ENCODE measurements at places on chromosomes 7 and 10.

GRCh38 chr10:122265896-122266295, 5.2 kb upstream of the BTBD16 start:
- DNase-seq, result no peak

DNA sequence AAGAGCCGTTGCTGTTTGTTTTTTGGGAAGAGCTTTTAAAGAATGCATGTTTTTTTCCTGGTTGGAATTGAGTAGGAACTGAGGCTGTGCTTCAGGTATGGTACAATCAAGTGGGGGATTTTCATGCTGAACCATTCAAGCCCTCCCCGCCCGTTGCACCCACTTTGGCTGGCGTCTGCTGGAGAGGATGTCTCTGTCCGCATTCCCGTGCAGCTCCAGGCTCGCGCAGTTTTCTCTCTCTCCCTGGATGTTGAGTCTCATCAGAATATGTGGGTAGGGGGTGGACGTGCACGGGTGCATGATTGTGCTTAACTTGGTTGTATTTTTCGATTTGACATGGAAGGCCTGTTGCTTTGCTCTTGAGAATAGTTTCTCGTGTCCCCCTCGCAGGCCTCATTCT, 31.6 kb downstream of the PFKFB3 start:
- DNase-seq, result no peak

- DNase-seq, result no peak
These were observed 162.2 kb downstream of the IMMP2L start for GRCh38 chr7:111400088-111400487.

DNA sequence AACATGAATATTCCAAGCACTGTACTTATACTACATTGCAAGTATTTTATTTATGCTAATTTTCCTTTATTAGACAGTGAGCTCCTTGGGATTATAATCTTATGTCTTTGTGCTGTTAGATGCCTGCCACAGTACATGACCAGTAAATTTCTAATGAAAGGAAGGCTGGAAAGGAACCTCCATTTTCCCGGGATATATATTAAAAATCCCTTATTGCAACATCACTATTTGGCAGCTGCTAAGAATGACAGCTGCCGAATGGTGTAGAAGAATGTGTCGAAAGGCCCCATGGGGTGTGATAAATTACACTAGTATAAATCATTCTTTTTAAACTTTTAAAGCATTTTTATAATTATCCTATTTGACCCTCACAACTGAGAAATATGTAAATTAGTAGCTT, 59.1 kb downstream of the TFAM start:
- no peak for DNase-seq

DNA sequence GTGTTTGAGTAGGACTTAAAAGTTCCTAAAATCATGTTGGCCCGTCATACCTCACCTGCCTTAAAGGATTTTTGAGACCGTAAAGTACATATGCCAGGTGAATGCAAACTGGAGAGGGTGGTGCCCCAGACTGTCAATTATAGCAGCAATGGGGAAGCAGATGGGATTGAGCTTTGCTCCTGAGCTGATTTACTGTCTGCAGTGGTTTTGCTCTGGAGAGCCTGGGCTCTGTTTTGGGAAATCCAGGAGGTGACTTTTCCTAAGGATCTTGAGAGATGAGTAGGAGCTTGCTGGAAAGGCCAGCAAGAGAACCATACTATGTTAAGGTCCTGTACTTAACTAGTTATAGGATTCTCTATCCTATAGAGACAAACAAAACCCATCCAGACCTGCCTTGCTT, 43.0 kb downstream of the COL13A1 start:
- DNase-seq, result no peak

DNA sequence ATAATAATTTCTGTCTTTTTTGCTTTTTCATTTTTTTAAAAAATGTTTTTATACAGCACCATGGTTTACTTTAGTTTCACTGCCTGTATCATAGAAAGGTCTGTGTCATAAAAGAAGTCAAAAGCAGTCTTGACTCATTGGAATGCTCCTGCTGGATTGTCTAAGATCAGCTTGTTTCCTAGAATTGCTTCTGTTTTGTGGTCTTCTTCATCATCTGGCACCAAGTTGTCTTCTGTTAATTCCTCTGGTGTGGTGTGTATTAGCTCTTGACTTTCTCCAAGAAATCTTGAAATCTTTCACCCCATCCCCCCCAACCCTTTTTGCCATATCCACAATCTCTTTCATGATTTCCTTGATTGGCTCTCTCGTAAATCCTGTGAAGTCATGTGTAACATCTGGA, 250.3 kb upstream of the CXCL12 start:
- DNase-seq, result no peak

GRCh38 chr7:137950263-137950621, 51.6 kb downstream of the CREB3L2 start:
- no peak for DNase-seq

DNA sequence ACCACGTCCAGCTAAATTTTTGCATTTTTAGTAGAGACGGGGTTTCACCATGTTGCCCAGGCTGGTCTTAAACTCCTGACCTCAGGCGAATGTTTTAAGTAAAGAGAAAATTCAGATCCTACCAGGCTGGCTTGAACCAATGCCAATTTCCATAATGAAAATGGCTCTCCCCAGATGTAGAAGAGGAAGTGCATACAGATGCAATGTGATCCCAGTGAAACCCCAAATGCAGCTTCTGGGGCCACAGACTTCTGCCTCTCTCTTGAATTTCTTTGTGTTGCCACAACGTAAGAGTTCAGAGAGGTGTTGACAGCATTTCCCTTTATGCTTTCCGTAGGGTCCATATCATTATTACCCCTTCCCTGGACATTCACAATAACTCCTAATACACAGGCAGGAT, 29.6 kb upstream of the GOT1 start:
- no peak for DNase-seq

DNA sequence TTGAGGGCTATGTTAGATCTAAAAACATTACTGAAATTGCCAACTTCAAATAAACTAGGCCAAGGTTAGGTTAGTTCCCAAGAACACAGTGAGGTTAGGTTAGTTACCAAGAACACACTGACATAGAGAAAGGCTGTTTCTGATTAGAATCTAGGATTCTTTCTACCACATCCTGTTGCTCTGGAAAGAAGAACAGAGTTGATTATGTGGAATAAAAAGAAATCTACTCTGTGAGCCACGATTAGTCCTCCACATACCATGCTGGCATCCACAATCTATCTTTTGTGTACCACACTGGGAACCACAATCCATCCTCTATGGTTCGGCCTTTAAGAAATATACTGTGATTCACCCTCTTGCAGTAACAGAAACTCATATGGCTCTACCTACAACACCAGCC, 91.4 kb downstream of the LRRTM3 start:
- no peak for DNase-seq

- DNase-seq, result peak; percentile 68
These were observed 625 bp downstream of the IPMK start for GRCh38 chr10:58266826-58267712.

- no peak for DNase-seq
These were observed 25.1 kb downstream of the PRKAG2 start for GRCh38 chr7:151851782-151852181.

GRCh38 chr7:94400022-94400421, 5.3 kb downstream of the COL1A2 start:
- DNase-seq, result no peak

DNA sequence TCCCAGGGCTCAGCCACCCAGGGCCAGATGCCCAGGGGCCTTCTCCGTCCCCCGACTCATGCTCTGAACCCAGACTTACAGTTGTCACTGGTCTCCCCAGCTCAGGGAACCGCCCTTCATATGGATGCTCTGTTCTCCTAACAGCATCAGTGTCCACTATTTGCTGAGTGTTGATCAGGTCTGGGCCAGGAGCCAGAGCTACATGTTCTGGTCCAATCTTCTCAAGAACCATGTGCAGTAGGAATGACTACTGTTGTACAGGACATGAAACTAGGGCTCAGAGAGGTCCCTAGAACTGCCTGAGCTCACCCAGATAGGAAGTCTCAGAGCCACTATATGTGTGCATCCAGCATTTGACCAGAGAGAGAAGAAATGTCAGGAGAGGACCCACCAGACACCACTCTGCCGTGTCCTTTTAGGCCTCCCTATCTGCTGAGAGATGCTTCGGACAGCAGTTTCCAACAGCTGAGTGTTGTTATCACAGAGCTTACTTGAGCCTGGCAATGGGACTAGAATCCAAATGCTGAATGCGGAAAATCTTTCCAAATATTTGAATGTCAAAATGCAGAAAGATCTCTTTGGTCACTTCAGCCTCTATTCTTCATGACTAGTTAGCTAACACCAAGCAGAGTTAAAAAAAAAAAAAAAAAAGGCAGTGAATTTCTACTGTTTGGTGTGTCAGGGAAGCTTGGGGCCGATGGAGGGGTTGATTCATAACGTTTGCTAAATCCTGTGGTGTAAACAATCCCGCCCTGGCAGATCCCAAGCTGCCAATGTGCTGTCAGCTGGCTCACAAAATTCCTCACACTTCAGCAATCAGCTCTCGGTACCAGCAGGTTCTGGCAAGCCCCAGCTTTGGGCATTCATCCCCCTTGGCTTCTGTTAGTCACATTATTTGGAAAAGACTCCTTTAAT, 246.1 kb downstream of the TNS3 start:
- no peak for DNase-seq

- no peak for DNase-seq
These were observed 339.9 kb upstream of the PODXL start for GRCh38 chr7:131896165-131896863.

GRCh38 chr7:116510795-116511194, 11.3 kb downstream of the CAV2 start:
- no peak for DNase-seq

GRCh38 chr10:24642921-24643678, 80.6 kb downstream of the ARHGAP21 start:
- peak; percentile 56 for DNase-seq

DNA sequence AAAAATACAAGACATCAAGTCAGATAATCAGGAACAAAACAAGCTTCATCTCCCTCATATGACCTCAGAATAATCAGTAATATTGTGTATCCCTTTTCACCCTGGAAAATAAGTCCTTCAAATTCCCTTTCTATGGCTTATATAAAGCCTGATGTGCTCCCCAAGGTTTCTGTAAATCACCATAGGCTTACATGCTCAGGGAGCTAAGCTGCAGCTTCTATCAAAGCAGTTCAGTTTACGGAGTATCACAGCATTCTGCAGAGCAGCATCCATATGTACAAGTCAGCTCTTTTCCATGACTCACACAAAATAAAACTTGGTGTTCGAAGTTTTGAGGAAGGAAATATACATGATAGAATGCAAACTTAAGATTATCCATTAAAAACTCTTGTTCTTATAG, 225.6 kb downstream of the LRRTM3 start:
- no peak for DNase-seq

DNA sequence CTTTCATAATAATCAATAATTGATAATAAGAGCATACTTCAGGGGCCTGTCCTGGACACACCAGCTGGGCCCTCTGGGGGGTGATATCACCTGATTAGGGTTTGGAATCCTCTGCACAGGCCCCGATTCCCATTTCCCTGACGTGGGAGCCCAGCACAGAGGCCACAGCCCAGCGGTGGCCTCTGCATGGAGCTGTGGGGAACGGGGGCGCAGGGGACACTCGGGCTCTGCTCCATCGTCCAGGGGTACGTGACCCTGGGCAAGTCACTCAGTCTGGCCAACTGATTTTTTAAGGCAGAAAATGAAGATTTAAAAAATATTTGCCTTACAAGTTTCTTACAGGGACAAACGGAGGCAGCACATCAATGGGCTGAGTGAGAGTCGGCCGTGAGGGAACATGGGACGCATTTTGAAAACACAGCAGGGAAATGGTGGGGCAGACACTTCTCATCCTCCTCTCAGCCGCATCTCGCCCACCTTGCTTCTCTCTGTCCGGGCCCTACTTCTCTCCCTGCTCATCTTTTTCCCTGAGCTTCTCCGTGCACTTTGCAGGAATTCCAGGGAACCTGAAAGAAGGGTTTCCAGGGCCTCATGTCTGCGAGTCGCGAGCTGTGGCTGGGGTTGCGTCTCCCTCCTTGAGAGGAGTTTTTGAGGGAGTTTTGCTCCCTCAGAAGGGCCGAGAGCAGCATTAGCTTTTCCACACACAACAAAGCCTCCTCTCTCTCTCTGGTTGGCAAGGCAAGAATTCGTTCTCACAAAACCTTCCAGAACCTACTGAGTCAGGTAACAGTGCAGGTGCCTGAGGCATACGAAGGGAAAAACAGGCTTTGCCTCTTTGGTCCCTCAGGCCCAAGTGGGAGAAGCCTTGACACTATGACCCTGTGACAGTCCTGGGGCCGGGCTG, 312.0 kb downstream of the WDR37 start:
- DNase-seq, result no peak

DNA sequence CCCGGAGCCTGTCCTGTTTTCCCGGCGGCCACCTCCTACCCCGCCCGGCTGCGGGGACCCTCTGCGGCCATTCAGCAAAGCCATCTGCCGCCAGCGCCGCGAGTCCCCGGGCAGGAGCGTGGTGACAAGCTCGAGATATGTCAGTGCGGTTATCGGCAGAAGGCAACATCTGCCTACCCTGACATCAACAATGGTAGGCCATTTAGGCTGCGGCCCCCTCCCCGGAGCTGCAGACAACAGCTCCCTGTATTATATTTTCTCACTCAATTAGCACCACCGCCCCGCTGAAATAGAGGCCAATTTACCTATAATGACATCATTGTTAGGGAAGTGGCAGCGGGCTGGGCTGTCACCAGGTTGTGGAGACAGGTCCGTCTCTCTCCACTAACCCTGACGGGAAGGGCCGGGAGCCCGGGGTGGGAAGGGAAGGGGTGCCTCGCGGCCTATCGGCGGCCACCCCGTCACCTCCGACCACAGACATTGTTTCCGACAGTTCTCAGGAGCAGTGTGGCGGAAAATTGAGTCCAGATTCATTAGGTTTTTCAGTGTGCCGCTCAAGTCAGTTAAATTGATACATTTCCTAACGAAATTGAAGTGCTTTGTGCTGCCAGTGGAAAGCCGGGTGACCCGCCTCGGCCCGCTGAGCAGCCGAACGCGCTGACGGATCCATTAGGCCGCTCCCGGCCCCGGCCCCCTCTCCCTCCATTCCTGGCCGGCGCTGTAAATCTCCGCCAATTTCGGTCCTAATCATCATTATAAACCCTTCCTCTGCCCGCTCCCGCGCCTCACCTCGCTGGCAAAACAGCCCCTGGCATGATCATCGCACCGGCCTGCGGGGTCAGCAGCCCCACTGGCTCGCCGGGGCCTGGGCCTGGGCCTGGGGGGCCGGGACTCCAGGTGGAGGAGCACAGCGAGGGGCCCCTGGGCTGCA, 43.0 kb downstream of the UNCX start:
- no peak for DNase-seq

GRCh38 chr7:153521370-153521769, 530.8 kb upstream of the DPP6 start:
- DNase-seq, result no peak

GRCh38 chr7:4730971-4731370, 44.5 kb upstream of the AP5Z1 start:
- DNase-seq, result no peak

Data from OCI-LY7 (cell line).